Liver (tissue), 10 donors: ENCODE measurements at places on chromosomes 1 and 21.

- H3K27ac ChIP-seq = no peak overlapping the region
- no peak for DNase-seq
- no peaks in the 10 kb centered on the region for H3K36me3 ChIP-seq
- H3K4me1 ChIP-seq = no peaks in the 10 kb centered on the region
Observed at GRCh38 chr1:58307431-58307830, 239.1 kb downstream of the OMA1 start.

- H3K27me3 ChIP-seq = peaks cover 3% of the 10 kb centered on the region
- H3K4me3 ChIP-seq = no peak overlapping the region
- H3K4me1 ChIP-seq = peaks cover 3% of the 10 kb centered on the region
- DNase-seq = no peak
Observed at GRCh38 chr1:216721062-216721461, 2.2 kb downstream of the ESRRG start.

DNA sequence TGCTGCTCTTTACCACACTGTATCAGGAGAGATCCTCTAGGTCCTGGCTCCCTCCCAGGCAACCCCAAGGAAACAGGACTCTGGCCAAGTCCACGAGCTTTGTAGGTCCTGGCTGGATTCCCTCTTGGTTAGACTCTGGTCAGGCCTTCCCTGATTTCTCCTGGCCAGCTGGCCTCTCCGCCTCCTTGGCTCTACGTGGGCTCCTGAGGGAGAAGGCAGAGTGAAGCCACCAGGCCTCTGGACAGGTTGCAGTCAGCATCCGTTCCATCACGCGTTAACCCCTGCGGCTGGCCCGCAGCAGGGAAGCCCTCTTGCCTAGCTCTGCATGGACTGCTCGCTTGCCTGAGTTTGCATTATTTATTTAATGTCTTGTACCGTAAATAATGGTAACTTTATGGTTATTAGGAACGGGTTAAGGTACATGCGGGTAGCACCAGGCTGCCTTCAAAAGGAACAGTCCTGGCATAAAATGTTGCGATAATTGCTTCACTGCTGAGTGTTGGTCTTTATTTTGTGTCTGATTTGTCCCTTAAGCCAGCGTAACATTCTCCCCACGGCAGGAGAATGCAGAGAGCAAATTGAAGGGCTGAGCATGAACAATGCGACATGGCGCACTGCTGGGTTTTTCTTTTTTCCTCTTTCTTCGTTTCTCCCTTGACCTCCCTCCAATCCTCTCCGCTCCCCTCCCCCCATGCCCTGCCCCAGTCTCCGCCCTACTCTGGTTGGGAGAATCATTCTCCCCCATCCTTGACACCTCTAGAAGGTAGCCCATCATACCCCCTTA lies 100.3 kb downstream of the RNF220 start:
- no peaks in the 10 kb centered on the region for H3K4me1 ChIP-seq

- no peak for DNase-seq
- no peak overlapping the region for H3K27ac ChIP-seq
- H3K27me3 ChIP-seq = no peaks in the 10 kb centered on the region
- no peak overlapping the region for H3K4me3 ChIP-seq
- H3K4me1 ChIP-seq = peaks cover 10% of the 10 kb centered on the region
Observed at GRCh38 chr1:31911994-31912780, 26.0 kb downstream of the PTP4A2 start.

GRCh38 chr1:14598007-14598497 lies 433 bp upstream of the KAZN start:
- H3K27me3 ChIP-seq = peaks cover 3% of the 10 kb centered on the region
- no peak overlapping the region for H3K4me3 ChIP-seq
- DNase-seq = no peak
- H3K36me3 ChIP-seq = no peaks in the 10 kb centered on the region

GRCh38 chr1:184972315-184973055 lies 1.8 kb downstream of the NIBAN1 start:
- H3K27ac ChIP-seq = no peak overlapping the region
- H3K4me3 ChIP-seq = peak overlapping the region; percentile 64
- DNase-seq = no peak
- no peaks in the 10 kb centered on the region for H3K36me3 ChIP-seq

- H3K4me3 ChIP-seq = no peak overlapping the region
- H3K4me1 ChIP-seq = no peaks in the 10 kb centered on the region
- no peaks in the 10 kb centered on the region for H3K36me3 ChIP-seq
- H3K27me3 ChIP-seq = no peaks in the 10 kb centered on the region
- no peak overlapping the region for H3K27ac ChIP-seq
Observed at GRCh38 chr21:39519835-39520234, 68.1 kb downstream of the SH3BGR start.

DNA sequence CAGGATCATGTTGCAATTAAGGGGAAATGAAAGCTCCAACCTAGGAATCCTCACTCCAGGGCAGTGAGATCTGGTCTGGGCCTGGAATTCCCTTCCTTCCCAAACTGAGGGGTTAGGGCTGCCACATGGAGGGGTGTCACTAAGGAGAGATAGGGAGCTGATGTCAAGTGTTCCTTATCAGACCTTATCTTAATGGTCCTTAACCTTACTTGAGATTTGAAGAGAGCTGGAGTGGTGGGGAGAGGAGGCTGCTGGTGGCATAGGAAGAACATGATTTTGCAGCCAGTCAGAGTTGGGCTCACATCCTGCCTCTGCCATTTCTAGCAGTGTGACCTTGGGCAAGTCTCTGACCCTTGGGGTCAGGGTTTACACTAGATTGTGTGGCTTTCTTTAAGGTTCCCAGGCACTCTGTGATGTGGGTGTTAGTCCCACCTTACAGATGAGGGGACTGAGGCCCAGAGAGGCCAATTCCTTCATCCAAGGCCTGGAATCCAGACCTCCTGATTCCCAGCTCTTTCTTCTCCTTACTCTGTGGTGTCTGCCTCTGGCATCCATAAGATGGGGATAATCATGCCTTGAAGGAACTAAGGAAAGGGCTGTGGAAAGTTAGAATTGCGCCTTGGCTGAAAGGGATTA lies 56.3 kb upstream of the SYNC start:
- H3K36me3 ChIP-seq = no peaks in the 10 kb centered on the region
- peaks cover 25% of the 10 kb centered on the region for H3K4me1 ChIP-seq
- DNase-seq = no peak

DNA sequence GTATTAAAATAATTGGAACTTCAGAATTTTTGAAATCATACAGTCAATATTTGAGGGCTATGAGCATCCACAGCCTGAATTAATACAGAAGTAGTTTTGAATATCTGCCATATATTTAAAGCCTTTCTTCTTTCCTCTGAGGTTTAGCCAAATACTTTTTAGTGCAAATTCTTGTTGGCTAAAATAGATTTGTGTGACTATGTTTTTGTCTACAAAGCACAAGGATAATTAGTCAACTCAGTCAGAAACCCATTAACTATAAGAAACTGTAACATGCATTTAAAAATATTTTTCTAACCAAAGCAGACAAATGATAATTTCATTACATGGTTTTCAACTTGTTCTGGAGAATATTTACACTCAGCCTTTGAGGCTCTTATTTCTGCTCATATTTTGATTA lies 232.1 kb downstream of the TPR start:
- no peaks in the 10 kb centered on the region for H3K4me1 ChIP-seq
- no peaks in the 10 kb centered on the region for H3K27me3 ChIP-seq
- no peak overlapping the region for H3K4me3 ChIP-seq

DNA sequence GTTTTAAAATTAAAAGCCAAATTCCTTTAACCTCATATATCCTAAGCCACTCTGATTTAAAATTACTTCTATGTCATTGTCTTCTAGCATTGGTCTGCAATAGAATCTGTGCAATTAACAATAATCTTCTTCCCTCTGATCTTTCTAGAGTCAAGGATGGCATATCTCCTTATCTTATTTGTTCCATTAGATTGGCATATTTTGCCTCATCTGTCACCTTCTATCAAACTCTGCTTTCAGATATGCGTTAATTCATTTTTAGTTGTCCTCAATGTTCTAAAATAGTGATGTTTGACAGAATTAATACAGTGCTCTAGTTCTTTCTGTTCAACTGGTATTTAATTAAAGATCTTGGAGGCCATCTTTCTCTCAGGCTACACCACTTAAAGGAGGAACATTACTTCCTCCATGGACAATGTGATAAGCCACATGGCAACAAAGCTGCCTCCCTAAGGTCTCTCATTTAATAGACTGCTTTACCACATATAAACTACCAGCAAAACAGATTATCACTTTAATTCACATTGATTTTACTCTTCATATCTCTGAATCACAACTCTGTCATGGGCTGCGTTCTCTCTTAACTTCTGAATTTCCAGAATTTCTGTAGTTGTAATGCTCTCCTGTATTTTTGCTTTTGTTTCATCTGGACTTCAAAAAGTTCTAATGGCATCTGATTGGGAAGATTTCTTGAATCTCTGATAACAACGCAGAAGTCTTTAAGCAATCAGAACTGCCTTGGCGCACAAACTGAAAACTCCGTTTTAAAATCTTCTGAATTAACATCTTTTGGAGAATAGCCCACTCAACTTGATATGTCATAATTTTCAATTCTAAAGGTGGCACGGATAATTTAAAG lies 2.8 kb downstream of the NRIP1 start:
- peak overlapping the region; percentile 7 for H3K4me3 ChIP-seq
- H3K27ac ChIP-seq = peak overlapping the region; percentile 26
- no peak for DNase-seq
- H3K36me3 ChIP-seq = no peaks in the 10 kb centered on the region

DNA sequence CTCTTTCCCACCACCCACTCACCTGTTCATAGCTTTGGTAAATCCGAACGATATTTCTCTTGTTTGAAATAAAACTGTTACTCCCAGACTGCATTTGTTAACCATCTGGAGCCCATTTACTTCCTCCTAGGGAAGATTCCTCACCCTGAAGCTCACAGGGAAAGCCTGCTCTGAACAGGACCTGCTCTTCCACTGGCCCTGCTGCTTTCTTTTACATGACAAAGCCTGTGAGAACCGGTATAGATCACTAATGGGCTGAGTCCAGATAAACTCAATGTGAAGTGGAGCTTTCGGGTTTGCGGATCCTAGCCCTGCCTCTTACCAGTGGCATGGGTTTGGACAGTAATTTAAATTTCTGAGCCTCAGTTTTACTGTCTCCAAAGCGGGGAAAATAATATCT lies 45.2 kb downstream of the FAM163A start:
- no peaks in the 10 kb centered on the region for H3K36me3 ChIP-seq
- H3K4me3 ChIP-seq = no peak overlapping the region
- H3K27me3 ChIP-seq = no peaks in the 10 kb centered on the region
- H3K27ac ChIP-seq = no peak overlapping the region
- no peaks in the 10 kb centered on the region for H3K4me1 ChIP-seq

GRCh38 chr1:183023601-183024316 lies 539 bp downstream of the LAMC1 start:
- no peaks in the 10 kb centered on the region for H3K36me3 ChIP-seq
- peak overlapping the region; percentile 73 for H3K4me3 ChIP-seq
- peak overlapping the region; percentile 94 for H3K27ac ChIP-seq

DNA sequence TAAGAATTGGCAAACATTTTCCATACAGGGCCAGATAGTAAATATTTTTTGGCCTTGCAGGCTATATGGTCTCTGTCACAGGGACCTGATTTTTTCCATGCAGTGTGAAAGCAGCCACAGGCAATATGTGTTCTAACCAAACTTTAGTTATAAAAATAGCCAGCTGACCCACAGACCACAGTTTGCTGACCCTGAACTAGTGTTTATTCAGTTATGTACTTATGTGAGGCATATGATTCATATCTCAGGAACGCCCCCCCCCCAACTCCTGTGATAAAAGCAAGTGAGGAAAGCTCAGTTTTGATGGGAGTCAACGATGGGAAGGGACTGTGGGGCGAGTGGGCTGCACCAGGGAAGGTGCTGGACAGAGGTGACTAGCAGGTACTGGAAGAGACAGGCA lies 80.1 kb downstream of the HMGB4 start:
- DNase-seq = no peak
- no peaks in the 10 kb centered on the region for H3K4me1 ChIP-seq
- no peaks in the 10 kb centered on the region for H3K36me3 ChIP-seq
- no peaks in the 10 kb centered on the region for H3K27me3 ChIP-seq
- no peak overlapping the region for H3K27ac ChIP-seq

DNA sequence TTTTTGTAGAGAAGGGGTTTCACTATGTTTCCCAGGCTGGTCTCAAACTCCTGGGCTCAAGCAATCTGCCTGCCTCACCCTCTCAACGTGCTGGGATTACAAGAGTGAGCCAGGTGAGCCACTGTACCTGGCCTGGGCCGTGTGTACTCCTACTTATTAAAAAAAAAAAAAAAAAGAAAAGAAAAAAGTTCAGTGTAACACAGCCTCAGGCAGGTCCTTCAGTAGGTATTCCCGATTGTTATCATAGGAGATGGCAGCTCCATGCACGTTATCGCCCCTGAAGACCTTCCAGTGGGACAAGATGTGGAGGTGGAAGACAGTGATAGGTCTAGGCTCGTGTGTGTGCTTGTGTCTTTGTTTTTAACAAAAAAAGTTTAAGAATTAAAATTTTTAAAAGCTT lies 3.3 kb downstream of the ECHDC2 start:
- H3K27ac ChIP-seq = peak overlapping the region; percentile 11
- no peaks in the 10 kb centered on the region for H3K36me3 ChIP-seq
- H3K4me1 ChIP-seq = peaks cover 63% of the 10 kb centered on the region
- H3K4me3 ChIP-seq = no peak overlapping the region
- H3K27me3 ChIP-seq = no peaks in the 10 kb centered on the region

DNA sequence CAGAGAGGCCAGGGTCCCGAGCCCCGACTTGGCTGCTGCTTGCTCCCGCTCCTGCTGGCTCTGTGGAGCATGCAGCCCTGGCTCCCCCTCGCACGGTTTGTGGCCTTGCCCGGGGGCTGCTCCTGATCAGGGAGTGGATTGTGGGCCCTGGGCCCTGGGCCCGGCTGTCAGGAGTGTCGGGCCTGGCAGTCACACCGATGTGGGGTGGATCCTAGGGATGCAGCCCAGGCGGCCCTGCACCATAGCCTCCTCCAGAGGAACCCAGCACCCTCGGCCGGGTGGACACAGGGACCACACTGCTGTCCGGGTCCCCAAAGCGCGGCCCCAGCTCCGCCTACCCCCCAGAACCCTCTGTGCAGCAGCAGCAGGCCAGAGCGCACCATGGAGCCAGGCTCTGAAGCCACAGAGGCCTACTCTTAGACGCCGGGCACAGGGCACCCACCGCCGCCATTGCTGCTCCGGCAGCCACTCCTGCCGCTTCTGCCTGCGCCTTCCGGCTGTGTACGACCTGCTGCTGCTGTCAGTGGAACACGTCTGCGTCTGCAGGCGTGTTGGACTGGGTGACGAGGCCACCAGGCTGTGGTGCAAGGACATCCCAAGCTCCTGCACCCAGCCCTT lies 9.4 kb downstream of the SLX9 start:
- H3K4me1 ChIP-seq = peaks cover 18% of the 10 kb centered on the region
- no peak overlapping the region for H3K4me3 ChIP-seq
- H3K27me3 ChIP-seq = no peaks in the 10 kb centered on the region
- H3K27ac ChIP-seq = no peak overlapping the region
- DNase-seq = no peak

DNA sequence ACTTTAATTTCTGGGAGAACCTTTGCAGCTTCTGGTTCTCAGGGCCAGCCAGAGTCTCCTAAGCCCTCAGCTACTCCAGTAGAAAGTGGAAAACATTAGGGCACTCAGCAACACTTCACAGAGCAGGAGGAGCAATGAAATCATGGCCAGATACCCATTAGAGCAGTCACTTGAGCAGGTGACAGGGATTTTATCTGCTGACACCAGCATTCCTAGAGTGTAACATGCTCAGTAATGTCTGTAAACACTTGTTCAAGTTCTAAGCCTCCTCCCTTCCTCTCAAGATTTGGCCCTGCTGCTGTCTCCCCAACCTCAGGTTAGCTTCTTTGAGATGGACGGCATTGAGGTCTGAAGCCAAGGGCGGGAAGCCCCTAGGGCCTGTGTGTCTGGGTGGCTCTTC lies 218.0 kb downstream of the GRIK3 start:
- no peaks in the 10 kb centered on the region for H3K36me3 ChIP-seq
- no peaks in the 10 kb centered on the region for H3K27me3 ChIP-seq
- no peaks in the 10 kb centered on the region for H3K4me1 ChIP-seq
- H3K4me3 ChIP-seq = no peak overlapping the region
- DNase-seq = no peak
